Heart left ventricle (tissue), 16 donors: ENCODE measurements at places on chromosomes 11 and 22.

DNA sequence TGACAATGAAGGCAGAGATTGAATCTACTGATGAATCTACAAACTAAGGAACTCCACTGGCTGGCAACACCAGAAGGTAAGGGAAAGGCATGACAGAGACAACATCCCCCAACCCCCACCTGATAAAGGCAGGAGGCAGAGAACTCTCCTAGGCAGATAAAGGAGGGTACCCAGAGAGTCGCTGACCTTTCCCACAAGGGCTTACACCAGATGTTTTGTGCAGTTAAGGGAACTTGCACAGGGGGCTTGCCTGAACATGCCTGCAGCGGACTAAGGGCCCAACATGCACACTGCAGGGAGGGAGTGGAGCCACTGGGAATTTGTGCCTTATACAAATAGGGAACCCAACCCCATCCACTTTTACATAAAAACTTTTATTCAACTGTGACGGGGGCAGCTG, 1996.9 kb upstream of the RAG2 start:
- no peak for DNase-seq

GRCh38 chr11:31160504-31161422, 208.8 kb downstream of the DCDC1 start:
- DNase-seq: no peak

GRCh38 chr11:41720761-41721160, 261.3 kb upstream of the LRRC4C start:
- no peak for DNase-seq

- DNase-seq: no peak
Observed at GRCh38 chr22:19772673-19773469, 12.3 kb downstream of the TBX1 start.

- no peak for DNase-seq
Observed at GRCh38 chr11:112525270-112525669, 264.6 kb upstream of the PLET1 start.
